ENCODE measurements at places on chromosomes 11 and 22.

GRCh38 chr11:94454301-94454700 is 39.3 kb downstream of the MRE11 start:
- DNase-seq, result no peak

DNA sequence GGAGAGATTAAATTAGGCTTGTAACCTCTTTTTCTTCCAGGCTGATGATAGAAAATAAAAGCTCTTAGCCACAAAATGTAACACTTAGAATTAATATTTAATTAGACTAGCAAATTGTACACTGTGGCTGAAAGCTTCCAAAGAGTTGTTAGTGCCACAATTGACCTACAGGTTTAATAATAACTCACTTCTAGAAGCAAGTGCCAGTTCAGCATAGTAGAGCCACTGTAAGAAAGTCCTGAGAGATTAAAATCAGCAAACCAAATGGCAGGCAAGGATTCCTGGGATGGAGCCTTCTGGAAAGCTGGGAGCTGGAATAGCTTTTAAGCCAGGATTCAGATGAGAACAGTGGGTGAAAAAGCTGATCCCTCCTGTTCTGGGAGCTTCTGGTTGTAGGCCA is 131.0 kb downstream of the ELP4 start:
- DNase-seq, result no peak

DNA sequence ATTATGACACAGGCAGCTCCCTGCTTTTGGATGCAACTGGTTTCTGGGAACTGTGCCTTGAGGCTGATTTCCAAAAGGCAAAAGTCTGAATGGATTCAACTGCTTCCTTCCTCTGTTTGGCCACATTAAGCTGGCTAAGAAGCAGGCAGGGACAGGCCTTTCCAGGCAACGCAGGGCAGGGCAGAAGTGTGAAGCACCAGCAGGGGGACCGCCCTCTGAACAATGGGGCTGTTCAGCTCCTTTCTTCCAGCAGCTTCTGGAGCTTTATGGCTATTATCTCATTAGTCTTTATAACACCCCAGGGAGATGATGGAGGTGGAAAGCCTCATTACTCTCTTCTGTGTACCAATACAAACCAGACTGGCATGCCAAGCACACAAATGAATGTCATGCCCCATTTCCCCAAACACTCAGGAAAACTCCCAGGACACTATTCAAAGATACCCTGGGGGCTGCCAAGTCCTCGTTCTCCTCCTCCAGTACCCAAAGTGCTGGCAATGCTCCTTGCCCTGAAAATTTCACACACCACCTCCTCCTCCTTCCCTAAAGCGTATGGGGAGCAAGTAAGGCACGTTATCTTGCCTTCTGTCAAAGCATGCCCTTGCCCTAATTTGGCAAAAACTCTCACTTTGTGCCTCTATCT is 21.3 kb downstream of the MORC2 start:
- DNase-seq, result no peak

DNA sequence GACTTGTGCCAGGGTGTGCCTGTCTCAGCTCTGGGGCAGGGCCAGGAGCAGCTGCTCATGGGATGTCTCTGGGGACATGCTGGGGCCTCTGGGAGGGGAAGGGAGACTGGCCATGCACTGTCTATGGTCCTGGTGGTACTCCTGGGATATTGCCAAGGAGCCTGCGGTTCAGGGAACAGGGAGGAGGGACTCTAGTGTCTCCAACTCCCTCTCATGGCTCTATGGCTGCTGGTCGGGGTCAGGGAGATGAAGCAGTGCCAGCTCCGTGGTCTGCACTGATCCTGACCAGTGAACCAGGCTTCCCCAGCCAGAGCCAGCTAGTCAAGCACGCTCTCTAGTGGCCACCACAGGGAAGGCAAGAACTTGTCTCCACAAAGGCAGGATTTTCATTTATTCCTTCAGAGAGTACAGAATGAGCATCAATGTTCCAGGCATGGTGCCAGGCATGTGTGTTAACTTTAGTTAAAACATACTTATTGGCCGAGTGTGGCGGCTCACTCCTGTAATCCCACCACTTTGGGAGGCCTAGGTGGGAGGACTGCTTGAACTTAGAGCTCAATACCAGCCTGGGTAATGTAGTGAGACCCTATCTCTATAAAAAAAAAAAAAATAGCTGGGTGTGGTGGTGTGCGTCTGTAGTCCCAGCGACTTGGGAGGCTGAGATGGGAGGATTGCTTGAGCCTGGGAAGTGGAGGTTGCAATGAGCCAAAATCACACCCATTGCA is 2.5 kb upstream of the BEST1 start:
- no peak for DNase-seq

DNA sequence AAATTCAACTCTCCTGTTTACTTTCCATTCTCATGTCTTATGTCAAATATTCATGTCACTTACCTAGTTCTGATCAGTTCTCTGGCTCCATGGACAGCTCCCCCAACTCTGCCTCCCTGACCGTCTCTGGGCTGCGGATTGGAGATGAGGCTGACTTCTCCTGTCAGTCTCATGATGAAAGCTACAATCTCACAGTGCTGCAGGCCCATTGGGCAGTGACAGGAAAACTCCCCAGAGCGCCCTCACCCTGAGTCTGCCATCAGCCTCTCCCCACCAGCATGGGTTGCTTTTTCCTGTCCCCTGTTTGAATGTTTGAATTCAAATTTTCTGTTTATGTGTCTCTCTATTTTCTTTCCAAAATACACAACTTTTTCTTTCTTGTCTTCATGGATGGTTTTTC is 63.8 kb upstream of the TOP3B start:
- no peak for DNase-seq

DNA sequence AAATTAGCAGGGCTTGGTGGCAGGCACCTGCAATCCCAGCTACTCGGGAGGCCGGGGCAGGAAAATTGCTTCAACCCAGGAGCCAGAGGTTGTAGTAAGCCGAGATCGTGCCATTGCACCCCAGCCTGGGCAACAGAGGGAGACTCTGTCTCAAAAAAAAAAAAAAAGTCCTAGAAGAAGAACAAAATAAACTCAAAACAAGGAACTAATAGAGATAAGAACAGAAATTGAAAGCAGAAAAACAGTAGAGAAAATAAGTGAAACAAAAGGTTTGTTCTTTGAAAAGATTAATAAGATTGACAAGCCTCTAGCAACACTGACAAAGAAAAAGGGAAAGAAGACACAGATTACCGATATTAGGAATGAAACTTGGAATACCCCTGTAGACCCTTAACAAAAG is 45.1 kb upstream of the CBX7 start:
- no peak for DNase-seq
